ENCODE measurements at places on chromosomes 3 and 15. TPM values are rescaled to one million over a fixed set of nuclear protein-coding genes. Genes with fewer than 3 reads are reported as not detected.

DNA sequence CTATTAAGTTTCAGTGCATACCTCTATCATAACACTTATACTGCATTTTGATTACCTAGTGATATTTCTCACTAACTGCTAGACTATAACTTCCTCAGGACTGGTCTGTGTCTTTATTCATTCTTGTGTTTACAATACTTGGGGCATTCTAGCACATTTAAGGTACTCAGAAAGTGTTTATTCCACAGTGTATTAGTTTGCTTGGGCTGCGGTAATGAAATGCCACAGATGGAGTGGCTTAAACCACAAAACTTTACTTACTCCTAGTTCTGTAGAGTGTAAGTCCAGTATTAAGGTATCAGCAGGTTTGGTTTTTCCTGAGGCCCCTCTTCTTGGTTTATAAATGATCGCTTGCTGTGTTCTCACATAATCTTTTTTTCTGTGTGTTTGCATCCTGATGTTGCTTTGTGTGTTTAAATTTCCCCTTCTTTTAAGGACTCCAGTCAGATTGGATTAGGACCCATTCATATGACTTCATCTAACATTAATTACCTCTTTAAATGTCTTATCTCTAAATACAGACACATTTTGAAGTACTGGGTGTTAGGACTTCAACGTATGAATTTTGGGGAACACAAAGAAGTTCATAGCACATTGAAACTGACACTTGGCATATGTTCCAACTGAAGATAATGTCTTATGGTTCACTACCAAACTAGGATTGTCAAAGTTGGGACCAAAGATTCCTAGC lies 23.9 kb downstream of the RNF111 start:
- no peak overlapping the region for H3K4me3 ChIP-seq
- no peaks in the 10 kb centered on the region for H3K27me3 ChIP-seq
- no peak for DNase-seq
- H3K36me3 ChIP-seq, result no peaks in the 10 kb centered on the region
- H3K27ac ChIP-seq, result no peak overlapping the region

The ZIC4 gene
- not detected for polyA plus RNA-seq

The COX17 gene
- 19.8 TPM for polyA plus RNA-seq

- H3K27ac ChIP-seq, result no peak overlapping the region
- no peak overlapping the region for H3K4me3 ChIP-seq
Observed at GRCh38 chr3:82473864-82474541, 712.6 kb upstream of the GBE1 start.
